ENCODE measurements at places on chromosomes 6 and 20. TPM values are rescaled to one million over a fixed set of nuclear protein-coding genes. Genes with fewer than 3 reads are reported as not detected.

The MOXD1 gene
- total RNA-seq, result 207 TPM

The FKBP1C gene
- total RNA-seq, result 1.1 TPM

The HLA-DOB gene
- total RNA-seq, result 5.7 TPM

The KCNQ5 gene
- total RNA-seq, result 4.8 TPM

The PRPH2 gene
- not detected for total RNA-seq

The DEFB132 gene
- total RNA-seq, result 0.05 TPM

The SEL1L2 gene
- total RNA-seq, result not detected

The TRIM15 gene
- not detected for total RNA-seq

The KCNK16 gene
- total RNA-seq, result not detected

The ULBP1 gene
- 1.1 TPM for total RNA-seq

The SLC12A5 gene
- 0.37 TPM for total RNA-seq

The BPIFB2 gene
- not detected for total RNA-seq

The SLC17A1 gene
- total RNA-seq, result not detected

The MICB gene
- total RNA-seq, result 59.9 TPM

The SLC2A10 gene
- total RNA-seq, result 27.6 TPM

The COL12A1 gene
- 147 TPM for total RNA-seq

The IFNGR1 gene
- total RNA-seq, result 87.3 TPM

The CLIC5 gene
- not detected for total RNA-seq

The PBX2 gene
- total RNA-seq, result 20.3 TPM

The CARMIL1 gene
- total RNA-seq, result 20.3 TPM

The PCMT1 gene
- total RNA-seq, result 277 TPM

The CRIP3 gene
- not detected for total RNA-seq

The LIN28B gene
- total RNA-seq, result 0.07 TPM

The DEFB126 gene
- not detected for total RNA-seq

The NKX2-4 gene
- 1.2 TPM for total RNA-seq

The MAS1L gene
- total RNA-seq, result not detected

The SYCP2 gene
- 0.79 TPM for total RNA-seq

The FOXC1 gene
- 8.3 TPM for total RNA-seq

The KCNK5 gene
- total RNA-seq, result not detected

The ZFP57 gene
- total RNA-seq, result not detected

The ELOVL2 gene
- total RNA-seq, result 7.1 TPM
